ENCODE measurements at places on chromosomes 4 and X.

DNA sequence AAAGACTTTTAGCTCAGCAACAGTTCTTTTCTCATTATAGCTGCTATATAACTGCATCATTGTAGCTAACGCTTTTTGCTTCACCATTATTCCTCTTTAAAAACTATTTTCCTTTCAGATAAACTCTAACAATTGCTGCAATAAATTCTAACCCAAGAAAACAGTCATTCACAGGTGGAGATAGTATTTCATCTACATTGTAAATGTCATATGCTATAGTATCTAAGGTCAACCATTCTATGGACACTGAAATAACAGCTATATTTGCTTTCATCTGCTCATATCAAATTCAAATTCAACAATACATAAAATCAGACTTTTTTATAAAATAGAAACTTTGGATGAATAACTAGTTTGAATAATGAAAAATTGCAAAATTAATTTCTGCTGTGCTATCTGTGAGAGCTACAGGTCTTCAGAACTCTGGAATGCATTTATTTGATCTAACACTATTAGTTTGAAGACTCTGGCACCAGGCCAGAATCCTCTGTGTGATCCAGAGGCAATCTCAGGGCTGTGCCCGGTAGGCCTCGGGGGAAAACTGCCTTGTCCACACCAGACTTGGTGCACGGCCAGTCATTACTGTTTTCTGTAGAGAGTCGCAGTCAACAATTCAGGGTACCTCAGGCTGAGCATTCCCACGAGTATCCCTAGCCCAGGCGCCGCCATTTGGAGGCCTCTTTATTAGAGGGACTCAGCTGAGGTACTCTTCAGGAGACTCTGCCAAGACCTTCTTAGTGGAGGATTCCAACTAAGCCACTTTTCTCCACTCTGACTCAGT is 332.4 kb downstream of the SLC7A11 start:
- no peak for DNase-seq

- DNase-seq: no peak
These were observed 1.5 kb upstream of the DDX3X start for GRCh38 chrX:41332408-41333002.

- no peak for DNase-seq
These were observed 557.6 kb upstream of the DIPK2B start for GRCh38 chrX:45758319-45758718.

DNA sequence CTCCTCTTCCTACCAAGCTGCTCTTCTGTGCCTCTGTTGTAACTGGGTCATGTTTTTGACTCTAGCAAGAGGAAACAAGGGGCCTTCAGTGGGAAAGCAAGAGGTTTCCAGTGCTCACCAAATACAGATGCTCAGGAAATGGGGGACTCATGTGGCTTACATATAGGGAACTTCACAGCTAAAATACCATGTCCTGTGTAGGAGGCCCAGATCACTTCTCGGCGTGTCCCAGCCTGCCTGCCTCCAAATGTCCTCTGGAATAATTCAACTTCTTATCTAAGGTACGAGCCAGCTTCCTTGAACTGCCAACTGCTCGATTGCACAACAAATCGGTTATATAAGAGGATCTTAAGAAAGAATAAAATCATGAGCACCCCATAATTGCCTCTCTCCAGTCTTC is 161.3 kb downstream of the KIT start:
- no peak for DNase-seq

- no peak for DNase-seq
These were observed 663 bp downstream of the CXorf38 start for GRCh38 chrX:40646489-40647306.

GRCh38 chrX:152912106-152912505 is 14.2 kb downstream of the ZNF185 start:
- no peak for DNase-seq

DNA sequence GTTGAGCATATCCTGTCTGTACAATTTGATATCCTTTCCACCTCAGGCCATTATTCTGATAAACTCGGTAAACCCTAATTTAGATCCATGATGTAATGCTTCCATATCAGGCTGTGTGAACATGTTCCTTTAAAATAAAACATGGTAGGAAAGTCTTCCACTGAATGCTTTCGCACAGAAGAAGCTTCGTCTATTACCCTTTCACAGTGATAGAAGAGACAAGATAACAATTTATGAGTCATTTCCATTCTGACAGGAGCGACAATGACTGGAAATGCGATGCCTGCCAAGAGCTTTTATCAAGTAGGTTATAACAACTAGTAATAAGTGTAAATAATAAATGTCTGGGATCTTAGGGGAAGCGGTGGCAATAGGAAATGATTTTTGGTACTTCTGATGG is 98.8 kb downstream of the TTC29 start:
- DNase-seq: no peak

GRCh38 chrX:57952320-57952678 is 42.0 kb upstream of the ZXDA start:
- no peak for DNase-seq

DNA sequence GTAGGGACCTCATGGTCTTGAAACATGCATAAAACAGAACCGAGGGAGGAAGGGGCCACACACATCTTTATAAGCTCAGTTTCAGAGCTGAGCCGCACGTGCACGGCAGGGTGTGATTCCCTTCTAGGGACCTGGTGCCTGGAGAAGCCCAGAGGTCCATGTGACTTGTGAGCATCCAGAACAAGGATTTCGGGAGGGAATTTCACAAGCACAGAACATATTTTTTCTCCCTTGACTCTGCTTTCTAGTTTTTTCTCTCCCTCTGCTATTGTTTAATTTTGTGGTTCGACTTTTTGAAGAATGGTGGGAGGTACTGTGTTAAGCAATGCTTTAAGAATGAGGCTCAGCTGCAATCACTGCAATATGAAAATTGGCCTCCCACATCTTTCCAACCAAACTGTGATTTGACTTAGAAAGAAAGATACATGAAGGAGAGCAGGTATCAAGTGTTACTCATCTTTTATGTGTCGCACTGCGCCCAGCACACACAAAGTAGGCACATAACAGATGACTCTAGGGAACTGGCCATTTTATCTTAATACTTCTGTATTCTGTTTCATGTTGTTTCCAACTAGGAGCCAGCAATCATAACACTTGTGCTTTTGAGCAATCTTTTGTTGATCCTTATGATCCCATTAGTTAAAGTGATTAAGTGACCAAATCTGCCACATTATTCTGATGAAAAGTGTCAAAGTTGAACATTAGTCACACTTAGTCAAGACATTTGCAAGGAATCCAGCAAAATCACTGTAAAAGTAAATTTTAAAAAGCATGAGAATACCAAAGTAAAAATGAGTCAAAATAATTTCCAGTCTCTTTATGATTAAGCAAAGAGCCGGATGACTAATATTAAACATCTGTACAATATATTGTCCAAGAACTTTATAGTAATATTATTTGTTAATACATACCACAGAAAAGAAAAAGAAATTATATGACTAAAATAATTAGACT is 86.4 kb downstream of the SHISA3 start:
- no peak for DNase-seq

DNA sequence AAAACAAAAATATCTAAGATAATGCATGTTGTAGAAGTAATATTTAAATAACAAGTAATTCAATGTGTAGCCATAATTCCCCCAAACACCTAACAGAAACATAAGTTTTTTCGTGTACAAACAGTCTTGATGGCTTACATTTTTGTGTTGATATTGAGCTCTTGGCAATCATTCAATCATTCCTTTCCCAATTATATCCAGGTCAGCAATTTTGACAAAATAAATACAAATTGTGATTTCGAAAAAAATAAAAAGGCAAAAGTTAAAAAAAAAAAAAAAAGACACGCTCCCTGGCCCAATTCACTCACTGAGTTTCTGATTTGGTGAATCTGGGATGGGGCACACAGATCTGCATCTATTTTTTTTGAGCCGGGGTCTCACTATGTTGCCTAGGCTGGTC is 187.6 kb upstream of the GPC4 start:
- no peak for DNase-seq

DNA sequence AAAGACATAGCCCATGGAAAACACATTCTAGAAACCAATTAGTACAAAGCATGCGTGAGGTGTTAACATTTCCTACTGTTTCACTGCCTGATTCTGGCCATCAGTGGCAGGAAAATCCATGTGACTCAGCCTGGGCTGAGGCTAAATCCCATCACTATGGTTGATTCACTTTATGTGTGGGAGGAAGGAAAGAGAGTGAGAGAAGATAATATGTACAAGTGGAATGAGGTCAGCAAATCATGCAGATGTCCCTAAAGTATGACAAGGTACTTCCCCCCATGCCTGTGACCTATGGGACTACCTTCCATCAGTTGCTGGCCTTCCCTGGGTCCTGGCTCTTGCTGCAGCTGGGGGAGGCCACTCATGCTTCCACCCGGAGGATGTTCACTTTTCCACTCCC is 64.2 kb upstream of the MAP3K15 start:
- no peak for DNase-seq

DNA sequence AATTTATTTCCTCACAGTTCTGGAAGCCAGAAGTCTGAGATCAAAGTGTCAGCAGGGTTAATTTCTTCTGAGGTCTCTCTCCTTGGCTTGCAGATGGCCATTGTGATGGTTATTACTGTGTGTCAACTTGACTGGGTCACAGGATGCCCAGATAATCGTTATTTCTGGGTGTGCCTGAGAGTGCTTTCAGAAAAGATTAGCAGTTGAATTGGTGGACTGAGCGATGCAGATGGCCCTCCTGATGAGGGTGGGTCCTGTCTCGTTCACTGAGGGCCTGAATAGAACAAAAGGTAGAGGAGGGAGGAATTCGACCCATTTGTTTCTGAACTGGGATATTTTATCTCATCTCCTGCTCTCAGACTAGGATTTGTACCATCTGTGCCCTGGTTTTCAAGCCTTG is 15.7 kb downstream of the SMIM43 start:
- DNase-seq: no peak

GRCh38 chr4:109820563-109820962 is 5.0 kb downstream of the GAR1 start:
- DNase-seq: no peak

- DNase-seq: no peak
These were observed 964 bp upstream of the GPR82 start for GRCh38 chrX:41722816-41723618.

- no peak for DNase-seq
These were observed 183.0 kb upstream of the HAND2 start for GRCh38 chr4:173713026-173713425.

DNA sequence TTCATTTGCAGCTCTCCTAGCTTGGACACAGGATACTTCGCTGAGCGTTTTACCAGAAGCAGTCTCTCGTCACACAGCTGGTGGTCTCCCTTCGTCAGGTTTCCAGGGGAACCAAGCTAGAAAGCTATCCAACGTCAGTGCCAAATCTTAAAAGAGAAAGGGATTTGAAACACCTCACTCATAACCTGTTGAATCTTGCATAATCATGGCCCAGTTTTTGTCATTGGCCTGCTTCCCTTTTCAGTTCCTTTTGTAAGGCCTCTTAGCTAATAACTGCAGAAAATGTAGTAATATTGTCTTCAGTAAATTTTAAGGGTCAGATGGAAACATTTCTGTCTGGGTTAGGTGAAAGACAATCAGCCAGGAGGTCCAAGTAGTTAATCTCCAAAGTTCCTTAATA is 22.0 kb downstream of the RAB39B start:
- DNase-seq: no peak

GRCh38 chr4:80465238-80465637 is 129.7 kb downstream of the CFAP299 start:
- DNase-seq: no peak

DNA sequence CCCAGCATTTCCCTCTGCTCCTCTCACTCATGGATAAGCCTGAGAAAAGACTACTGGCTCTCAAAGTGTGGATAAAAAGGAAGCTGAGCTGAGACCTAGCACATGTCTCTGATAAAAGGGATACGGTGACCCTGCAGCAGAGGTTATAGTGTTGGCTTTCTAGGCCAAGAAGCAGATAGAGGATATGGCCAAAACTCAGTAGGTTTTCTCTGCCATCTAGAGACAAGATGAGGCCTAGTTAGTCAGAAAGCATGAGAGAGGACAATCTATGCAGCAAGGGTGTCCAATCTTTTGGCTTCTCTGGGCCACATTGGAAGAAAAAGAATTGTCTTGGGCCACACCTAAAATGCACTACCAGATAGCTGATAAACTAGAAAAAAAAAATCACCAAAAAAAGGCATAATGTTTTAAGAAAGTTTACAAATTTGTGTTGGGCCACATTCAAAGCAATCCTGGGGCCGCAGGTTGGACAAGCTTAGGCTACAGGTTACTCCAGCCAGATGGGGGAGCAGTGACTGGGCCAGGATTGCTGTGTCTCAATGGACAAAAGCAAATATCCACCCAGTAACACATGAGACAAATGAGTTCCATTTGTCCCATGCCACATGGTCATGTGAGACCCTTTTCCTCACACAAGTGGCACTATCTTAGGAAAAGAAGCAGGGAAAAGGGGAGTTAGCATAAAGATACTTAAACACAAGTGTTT is 411.4 kb downstream of the INPP4B start:
- DNase-seq: no peak

DNA sequence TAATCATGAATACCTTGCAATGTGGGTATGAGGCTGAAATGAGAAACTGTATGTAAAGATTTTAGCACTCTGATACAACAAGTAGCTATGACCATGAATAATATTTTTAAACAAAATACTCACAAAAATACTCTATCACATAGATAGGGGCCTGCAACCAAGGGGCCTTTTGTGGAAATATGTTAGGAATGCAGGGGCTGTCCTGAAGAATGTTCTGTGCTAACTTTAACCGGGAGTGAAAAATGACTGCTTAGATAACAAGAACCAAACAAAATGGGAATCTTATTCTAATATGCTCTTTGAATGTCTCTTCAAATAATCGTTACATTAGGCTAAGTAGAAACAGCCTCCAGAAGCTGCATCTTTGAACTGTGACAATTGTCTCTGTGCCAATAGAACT is 37.9 kb upstream of the GYPA start:
- DNase-seq: no peak

DNA sequence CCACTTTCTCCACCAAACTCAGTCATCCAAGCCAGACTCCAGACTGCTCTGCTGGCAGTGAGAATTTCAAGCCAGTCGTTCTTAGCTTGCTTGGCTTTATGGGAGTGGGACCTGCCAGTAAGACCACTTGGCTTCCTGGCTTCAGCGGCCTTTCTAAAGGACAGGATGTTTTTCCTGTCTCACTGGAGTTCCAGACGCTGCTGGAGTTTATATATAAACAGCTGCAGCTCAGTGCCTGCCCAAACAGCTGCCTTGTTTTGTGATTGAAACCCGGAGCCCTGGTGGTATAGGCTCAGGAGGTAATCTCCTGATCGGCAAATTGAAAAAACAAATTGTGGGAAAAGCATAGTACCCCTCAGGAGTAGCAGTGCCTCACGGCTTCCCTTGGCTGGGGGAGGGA is 1165.8 kb upstream of the ADGRL3 start:
- no peak for DNase-seq

GRCh38 chr4:93267747-93268146 is 560.8 kb upstream of the ATOH1 start:
- no peak for DNase-seq

DNA sequence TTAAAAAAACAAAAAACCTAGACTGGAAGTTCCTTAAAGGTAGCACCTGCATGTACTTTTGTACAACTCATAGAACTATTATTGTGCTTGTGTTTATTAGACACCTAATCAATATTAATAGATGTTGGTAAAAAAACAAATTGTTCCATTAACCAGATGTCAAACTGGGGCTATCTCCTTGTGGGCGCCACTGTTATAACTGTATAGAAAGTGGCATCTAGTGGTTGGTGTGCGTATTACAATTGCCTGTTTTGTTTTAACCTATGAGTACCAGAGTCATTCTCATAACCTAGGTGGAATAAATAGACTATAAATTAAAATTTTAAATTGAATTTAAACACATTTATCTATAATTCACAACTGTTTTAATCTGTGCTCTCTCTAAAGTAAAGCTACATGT is 97.4 kb downstream of the COL4A5 start:
- DNase-seq: no peak
